Activated naive CD8-positive, alpha-beta T cell treated with anti-CD3 and anti-CD28 coated beads, Interleukin-2, amount 50 U/mL, for 24 hours (primary cell): ENCODE measurements at places on chromosomes 6 and 20.

DNA sequence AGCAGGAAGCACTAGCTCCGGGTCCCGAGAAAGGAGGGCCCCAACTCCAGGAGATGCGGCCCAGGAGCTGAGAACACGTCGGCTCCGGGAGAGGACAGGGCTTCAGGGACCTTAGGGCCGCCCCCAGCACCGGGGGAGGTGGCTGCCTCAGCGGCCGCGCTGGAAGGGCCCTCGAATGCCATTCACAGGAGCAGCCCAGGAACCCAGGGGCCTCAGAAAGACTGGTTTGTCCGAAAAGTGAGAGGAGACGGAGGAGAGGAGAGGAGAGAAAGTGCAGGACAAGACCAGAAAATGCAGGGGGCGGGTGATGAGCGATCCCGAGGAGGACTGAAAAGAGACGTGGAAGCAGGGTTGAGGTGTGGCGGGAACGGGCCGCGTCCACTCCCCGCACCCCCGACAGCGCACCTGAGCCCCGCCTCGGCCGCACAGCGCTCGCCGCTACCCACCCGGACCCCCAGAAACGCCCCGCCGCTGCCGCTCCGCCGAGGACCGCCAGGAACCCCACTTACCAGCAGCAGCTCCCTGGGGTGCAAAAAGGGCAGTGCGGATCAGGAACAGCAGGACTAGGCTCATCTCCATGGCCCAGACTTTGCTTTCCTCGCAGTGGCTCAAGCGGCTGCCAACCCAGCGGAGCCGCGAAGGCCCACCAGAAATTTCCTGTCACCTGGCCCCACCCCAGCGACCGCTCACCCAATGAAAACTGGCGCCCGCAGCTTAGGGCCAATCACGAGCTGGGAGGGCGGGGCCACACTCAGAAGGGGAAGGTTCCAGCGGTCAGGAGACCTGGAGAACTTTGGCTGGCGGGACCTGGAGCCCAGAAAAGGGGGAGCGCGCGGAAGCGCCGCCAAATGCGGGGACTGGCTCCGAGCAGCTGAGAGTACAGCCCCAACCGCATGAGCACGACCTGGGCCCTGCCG is 25.4 kb downstream of the HLA-F start:
- H3K36me3 ChIP-seq, result no peaks in the 10 kb centered on the region
- peaks cover 4% of the 10 kb centered on the region for H3K27me3 ChIP-seq
- H3K4me1 ChIP-seq, result peaks cover 32% of the 10 kb centered on the region
- peak; percentile 86 for DNase-seq
- H3K4me3 ChIP-seq, result peak overlapping the region; percentile 93
- H3K27ac ChIP-seq, result peak overlapping the region; percentile 78

GRCh38 chr6:109498052-109498451 is 15.0 kb upstream of the ZBTB24 start:
- H3K27ac ChIP-seq, result no peak overlapping the region
- H3K27me3 ChIP-seq, result no peaks in the 10 kb centered on the region
- no peaks in the 10 kb centered on the region for H3K36me3 ChIP-seq
- no peak overlapping the region for H3K4me3 ChIP-seq

GRCh38 chr6:136025736-136026135 is 174.2 kb downstream of the PDE7B start:
- no peaks in the 10 kb centered on the region for H3K4me1 ChIP-seq
- H3K36me3 ChIP-seq, result no peaks in the 10 kb centered on the region
- H3K4me3 ChIP-seq, result no peak overlapping the region
- no peak overlapping the region for H3K27ac ChIP-seq
- no peak for DNase-seq

GRCh38 chr20:58741384-58741783 is 48.8 kb downstream of the NPEPL1 start:
- DNase-seq, result no peak
- no peak overlapping the region for H3K27ac ChIP-seq
- no peak overlapping the region for H3K4me3 ChIP-seq
- peaks cover 50% of the 10 kb centered on the region for H3K27me3 ChIP-seq
- H3K36me3 ChIP-seq, result no peaks in the 10 kb centered on the region

DNA sequence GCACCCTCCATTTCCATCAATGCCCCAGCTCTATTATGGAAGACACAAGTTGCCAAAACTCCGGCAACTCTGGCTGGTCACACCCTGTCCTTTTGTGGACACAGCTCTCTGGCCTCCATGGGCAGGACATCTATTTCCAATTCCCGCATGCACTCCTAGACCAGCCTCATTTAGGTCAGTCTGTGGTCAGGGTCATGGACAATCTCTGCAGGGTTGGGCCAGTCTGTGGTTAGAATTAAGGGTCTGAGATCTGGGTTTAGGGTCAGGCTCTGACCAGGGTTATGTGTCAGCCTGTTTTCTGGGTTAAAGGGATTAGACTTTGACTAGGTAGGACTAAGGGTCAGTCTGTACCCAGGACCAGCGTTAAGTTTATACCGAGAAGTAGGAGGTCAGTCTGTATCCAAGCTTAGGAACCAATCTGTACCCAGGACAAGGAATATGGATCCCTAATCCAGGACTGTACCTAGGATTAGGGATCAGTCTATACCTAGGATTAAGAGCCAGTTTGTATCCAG is 82.4 kb downstream of the VEGFA start:
- no peak for DNase-seq
- no peak overlapping the region for H3K4me3 ChIP-seq
- no peak overlapping the region for H3K27ac ChIP-seq
- no peaks in the 10 kb centered on the region for H3K36me3 ChIP-seq

GRCh38 chr6:160035693-160036330 is 66.9 kb downstream of the IGF2R start:
- peak overlapping the region; percentile 42 for H3K27ac ChIP-seq
- peaks cover 15% of the 10 kb centered on the region for H3K4me1 ChIP-seq
- H3K4me3 ChIP-seq, result no peak overlapping the region

DNA sequence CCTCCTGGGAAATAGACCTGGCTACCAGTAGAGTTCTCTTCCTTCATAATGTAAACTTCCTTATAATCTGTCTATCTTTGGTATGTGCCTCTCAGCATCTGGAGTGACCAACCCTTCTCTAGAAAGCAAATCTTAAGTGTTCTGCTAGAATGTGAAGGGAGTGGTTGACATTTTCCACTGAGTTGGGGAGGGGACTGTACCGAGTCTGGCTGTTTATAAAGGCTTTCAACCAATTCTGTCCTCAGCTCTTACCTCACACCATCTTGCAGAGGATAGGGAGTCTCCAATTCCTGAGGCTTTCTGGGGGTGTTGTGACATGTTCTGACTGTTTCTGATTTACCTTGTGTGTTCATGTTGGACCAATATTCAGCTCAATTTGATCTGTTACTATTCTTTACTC is 39.6 kb downstream of the FAM217A start:
- DNase-seq, result no peak
- H3K27ac ChIP-seq, result peak overlapping the region; percentile 55
- peaks cover 75% of the 10 kb centered on the region for H3K36me3 ChIP-seq
- H3K4me3 ChIP-seq, result no peak overlapping the region
- H3K27me3 ChIP-seq, result no peaks in the 10 kb centered on the region

DNA sequence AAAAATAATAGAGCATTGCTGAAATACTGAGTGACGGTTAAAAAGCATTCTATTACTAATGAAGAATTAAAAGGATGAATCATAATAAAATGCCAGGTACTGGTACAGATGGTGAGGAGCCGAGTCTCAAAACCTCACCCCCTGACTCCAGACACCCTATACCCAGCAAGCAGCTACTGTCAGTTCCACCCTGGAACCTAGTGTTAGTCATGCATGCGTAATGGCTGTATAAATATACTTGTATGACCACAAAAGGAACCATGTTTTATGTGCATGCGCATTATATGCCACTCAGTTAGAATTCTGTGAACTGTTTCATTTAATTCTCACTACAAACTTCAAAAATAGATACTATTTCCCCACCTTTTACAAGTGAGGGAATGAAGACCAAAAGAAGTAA is 568.7 kb upstream of the RNF217 start:
- H3K27me3 ChIP-seq, result no peaks in the 10 kb centered on the region
- no peaks in the 10 kb centered on the region for H3K36me3 ChIP-seq
- no peak overlapping the region for H3K27ac ChIP-seq

- peaks cover 32% of the 10 kb centered on the region for H3K4me1 ChIP-seq
- peak overlapping the region; percentile 33 for H3K27ac ChIP-seq
- no peaks in the 10 kb centered on the region for H3K36me3 ChIP-seq
- no peaks in the 10 kb centered on the region for H3K27me3 ChIP-seq
- no peak overlapping the region for H3K4me3 ChIP-seq
Measured at GRCh38 chr6:134936476-134936875, 13.4 kb downstream of the ALDH8A1 start.

DNA sequence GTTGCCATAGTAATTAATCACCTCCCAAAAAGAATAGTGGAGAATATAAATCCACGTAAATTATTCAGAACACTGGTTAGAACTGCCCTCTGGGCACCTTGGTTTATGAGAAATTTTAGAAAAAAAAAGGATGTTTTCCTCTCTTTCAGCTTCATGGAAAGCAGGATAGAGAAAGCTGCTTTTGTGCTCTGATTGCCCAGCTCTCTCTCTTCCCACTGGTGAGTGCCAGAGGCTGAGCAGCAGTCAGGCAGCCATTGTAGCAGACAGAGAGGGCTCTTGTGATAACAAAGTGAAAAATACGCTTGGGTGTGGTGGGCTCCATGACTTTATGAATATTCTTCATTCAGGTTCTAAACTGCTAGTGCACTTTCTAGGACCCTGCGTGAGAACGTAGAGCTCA is 26.4 kb downstream of the SLC35F1 start:
- H3K27me3 ChIP-seq, result peaks cover 1% of the 10 kb centered on the region
- no peak overlapping the region for H3K4me3 ChIP-seq
- H3K27ac ChIP-seq, result no peak overlapping the region
- no peak for DNase-seq

DNA sequence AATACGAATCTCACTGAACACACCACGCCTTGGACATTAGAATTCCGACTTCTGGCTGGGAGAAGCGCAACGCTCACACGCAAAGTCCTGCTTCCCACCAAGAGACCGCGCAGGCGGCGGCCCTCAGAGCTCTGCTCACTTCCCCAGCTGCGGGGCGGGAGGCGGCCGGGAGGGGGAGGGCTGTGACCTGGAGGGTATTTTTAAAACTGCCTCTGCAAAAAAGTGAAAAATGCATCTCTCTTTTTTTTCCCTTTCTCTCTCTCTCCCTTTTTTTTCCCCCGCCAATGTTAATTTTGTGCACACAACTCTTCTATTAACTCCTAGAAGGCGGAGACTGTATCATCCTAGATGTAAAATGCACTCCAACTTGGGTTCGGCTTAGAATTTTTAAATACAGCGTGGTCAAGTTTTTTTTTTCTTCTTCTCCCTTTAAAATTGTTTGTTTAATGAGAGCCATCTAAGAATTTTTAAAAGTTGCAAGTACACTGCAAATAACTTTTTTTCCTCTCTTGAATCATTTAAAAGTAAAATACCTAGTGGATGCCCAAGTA is 66.4 kb downstream of the STX11 start:
- peaks cover 38% of the 10 kb centered on the region for H3K4me1 ChIP-seq
- DNase-seq, result peak; percentile 74
- H3K27ac ChIP-seq, result peak overlapping the region; percentile 99
- H3K4me3 ChIP-seq, result peak overlapping the region; percentile 90
- H3K27me3 ChIP-seq, result peaks cover 3% of the 10 kb centered on the region
- H3K36me3 ChIP-seq, result peaks cover 5% of the 10 kb centered on the region

DNA sequence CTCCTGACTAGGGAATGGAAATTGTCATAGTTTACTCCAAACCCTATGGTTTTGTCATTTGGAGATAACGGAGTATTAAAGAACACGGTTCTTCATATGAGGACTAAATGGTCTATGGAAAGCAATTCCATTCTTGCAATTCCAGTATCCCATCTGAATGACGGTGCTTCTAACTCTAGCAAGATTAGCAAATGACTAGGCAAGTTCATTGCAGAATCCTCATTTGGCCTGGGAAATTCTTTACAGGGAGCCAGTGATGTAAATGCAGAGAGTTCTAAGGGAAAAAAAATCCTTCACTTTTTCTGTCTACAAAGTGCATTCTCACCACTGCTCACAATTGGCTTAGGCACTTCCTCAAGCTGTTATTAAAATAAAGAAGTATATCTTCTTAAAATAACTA is 111.5 kb downstream of the MOXD1 start:
- no peak overlapping the region for H3K27ac ChIP-seq
- no peak overlapping the region for H3K4me3 ChIP-seq
- no peak for DNase-seq
- H3K36me3 ChIP-seq, result no peaks in the 10 kb centered on the region
- H3K4me1 ChIP-seq, result peaks cover 2% of the 10 kb centered on the region
- peaks cover 2% of the 10 kb centered on the region for H3K27me3 ChIP-seq

DNA sequence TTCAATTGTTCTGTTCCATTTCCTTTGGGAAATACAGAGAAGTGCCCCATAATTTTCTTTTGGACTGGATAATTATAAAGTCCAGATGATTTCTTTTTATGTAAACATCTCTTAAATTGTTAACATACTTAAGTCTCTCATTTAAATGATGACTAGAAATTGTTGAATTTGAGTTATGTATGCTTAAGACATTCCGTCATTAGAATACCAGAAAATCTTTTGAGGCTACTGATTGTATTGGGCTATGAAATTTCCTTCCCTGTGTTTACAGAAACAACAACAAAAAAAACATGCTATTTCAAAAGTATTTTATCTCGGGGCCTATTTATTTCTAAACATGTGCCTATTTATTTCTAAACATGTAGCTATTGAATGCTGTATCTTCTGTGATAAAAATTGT is 125.4 kb downstream of the SH3BGRL2 start:
- no peaks in the 10 kb centered on the region for H3K36me3 ChIP-seq
- H3K27ac ChIP-seq, result no peak overlapping the region
- no peak for DNase-seq

DNA sequence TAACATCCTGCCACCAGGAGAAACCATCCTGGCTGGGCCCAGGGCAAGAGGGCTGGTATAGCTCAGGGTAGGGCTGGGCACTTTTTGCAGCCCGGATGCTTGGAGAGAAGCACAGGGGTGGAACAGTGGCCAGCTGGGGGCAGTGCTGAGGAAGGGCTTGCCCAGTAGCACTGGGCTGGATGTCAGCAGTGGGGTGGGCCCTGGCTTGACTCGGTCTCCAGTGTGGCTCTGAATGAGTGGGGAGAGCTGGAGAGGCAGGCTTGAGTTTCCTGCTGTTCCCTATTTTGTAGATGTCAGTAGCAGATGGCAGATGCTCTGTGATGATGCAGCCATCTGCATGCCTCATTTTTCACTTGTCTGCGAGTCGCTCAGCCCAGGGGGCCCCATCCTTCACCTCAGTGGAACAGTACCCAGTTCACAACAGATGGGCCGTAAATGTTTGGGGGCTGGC is 56.3 kb upstream of the TULP1 start:
- no peak overlapping the region for H3K4me3 ChIP-seq
- peak; percentile 44 for DNase-seq
- peaks cover 2% of the 10 kb centered on the region for H3K4me1 ChIP-seq
- H3K27ac ChIP-seq, result no peak overlapping the region
- H3K27me3 ChIP-seq, result peaks cover 7% of the 10 kb centered on the region
- H3K36me3 ChIP-seq, result peaks cover 4% of the 10 kb centered on the region

- peaks cover 37% of the 10 kb centered on the region for H3K4me1 ChIP-seq
- DNase-seq, result no peak
- no peaks in the 10 kb centered on the region for H3K27me3 ChIP-seq
- no peak overlapping the region for H3K27ac ChIP-seq
- peaks cover 15% of the 10 kb centered on the region for H3K36me3 ChIP-seq
Measured at GRCh38 chr20:2132461-2132901, 30.9 kb downstream of the STK35 start.

DNA sequence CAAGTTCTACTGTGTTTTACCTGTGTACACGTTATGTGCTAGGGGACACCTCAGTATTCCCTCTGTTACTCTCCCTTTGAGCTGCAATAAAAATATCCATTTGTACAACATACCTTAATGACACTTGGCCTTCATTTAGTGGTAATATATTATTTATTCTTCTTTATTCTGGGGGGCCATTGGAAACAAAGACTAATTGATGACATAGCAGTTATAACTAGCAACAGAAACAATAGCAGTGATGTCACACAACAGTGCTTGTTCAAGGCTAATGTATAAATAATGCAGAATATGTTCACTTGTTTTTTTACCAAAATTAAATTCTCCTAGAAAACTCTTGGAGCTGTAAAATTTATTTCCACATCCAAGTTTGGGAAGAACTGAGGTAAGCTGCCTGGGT is 92.2 kb upstream of the FAM83B start:
- no peaks in the 10 kb centered on the region for H3K27me3 ChIP-seq
- no peaks in the 10 kb centered on the region for H3K4me1 ChIP-seq
- H3K27ac ChIP-seq, result no peak overlapping the region
- H3K4me3 ChIP-seq, result no peak overlapping the region
